ENCODE measurements at places on chromosomes 5 and 9. TPM values are rescaled to one million over a fixed set of nuclear protein-coding genes. Genes with fewer than 3 reads are reported as not detected.

DNA sequence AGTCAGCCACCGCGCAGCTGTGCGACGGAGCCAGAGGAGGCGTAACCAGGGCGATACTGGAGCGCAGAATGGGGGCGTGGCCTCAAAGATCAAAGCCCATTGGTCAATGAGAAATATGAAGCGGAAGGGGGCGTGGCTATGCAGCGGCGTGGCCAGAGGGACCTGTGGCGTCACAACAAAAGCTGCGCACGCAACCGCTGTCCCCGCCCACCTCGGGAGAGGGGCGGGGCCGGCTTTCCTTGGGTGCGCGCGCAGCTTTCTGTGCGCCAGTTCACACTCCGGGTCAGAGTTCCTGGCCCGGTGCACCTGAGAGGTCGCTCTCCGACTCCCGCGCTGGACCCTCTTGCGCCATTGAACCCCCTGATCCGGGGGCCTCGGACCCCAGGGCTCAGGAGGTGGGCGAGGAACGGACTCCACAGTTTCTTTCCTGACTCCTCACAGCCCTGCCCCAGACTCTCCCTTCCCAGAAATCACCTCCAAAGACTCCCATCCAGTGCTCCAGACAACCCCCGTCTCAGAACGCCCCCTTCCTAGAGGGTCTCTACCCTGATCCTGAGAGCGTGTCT, at the start of gene SWI5:
TSS of gene SWI5 (plus strand) at position 269 of the 566 bp plus-strand sequence.
- DNase-seq = peak; percentile 99

- DNase-seq = no peak
Measured at GRCh38 chr9:16309469-16310271, 560.8 kb downstream of the BNC2 start.

Gene TMEM215
- polyA plus RNA-seq = not detected

GRCh38 chr9:87375397-87376073, 122.1 kb upstream of the DAPK1 start:
- DNase-seq = no peak

- no peak for DNase-seq
Measured at GRCh38 chr5:125109293-125109692, 362.9 kb upstream of the ZNF608 start.

GRCh38 chr9:99778308-99778707, 43.4 kb upstream of the NR4A3 start:
- peak; percentile 15 for DNase-seq

Gene ADCY2
- not detected for polyA plus RNA-seq

DNA sequence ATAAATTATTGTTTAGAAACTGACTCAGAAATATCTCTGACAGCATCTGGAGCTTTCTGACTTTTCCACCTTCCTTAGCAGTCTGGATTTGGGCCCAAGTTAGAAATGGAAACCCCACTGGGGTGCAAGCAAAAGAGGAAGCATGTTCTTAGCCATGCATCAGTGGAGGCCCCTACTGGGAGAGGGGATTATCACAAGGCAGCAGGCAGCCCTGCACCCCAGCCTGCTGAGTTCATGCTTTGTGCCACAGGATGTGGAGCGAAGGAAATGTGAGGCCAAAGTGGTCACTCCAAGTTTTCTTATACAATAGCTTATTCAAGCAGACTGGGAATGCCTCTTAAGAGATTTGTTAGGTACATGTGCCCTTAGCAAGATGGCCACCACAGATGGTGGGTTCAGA, 146.5 kb upstream of the TLX3 start:
- DNase-seq = no peak

DNA sequence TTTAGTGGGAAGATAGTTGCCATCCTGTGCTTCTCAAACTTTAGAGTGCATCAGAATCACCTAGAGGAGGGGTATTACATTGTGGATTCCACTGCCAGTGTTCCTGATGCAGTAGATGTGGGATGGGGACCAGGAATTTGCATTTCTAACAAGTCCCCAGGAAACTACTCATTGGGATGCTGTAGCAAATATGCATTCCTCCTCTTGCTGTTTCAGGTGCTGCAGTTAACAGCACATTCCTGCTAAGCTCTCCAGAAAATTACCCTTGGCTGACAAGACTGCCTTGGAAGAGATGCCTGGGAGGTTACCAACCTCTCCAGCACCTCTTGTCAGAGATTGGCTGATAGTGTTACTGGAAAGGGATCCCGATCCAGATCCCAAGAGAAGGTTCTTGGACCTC, 270.5 kb downstream of the OSTF1 start:
- DNase-seq = no peak

Gene HEMGN
- not detected for polyA plus RNA-seq

DNA sequence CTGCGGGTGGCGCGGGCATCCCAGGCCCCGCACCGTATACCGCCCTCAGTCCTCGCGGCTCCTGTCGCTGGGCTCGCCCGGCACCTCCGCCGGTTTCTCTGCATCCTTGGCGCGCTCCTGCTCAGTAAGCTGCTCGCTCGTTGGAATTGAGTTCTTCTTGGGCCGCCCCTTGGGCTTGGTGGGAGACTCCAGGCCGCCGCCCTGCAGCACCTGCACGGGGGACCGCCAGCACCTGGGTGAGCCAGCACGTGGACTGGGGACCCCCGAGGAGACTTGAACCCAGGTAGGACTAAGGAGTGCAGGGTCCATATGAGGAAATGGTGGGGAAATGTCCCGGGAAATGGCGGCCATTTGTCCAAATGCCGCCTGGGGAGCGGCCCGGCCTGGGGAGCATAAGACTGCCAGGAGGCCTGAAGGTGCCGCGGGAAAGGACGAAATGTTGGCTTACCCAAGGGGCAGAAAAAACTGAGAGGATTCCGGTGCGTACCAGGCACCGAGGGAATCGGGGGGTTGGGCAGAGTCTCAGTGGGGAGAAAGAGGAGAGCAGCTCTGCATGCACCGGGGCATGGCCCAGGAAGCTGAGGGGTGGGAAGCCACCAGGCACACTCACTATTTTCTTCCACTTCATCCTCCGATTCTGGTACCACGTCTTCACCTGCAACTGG, 2.9 kb downstream of the BARX1 start:
- DNase-seq = no peak

Gene CNTFR
- polyA plus RNA-seq = not detected

Gene OR1J4
- polyA plus RNA-seq = 0.10 TPM

GRCh38 chr5:127580731-127581130, 63.3 kb downstream of the PRRC1 start:
- no peak for DNase-seq

DNA sequence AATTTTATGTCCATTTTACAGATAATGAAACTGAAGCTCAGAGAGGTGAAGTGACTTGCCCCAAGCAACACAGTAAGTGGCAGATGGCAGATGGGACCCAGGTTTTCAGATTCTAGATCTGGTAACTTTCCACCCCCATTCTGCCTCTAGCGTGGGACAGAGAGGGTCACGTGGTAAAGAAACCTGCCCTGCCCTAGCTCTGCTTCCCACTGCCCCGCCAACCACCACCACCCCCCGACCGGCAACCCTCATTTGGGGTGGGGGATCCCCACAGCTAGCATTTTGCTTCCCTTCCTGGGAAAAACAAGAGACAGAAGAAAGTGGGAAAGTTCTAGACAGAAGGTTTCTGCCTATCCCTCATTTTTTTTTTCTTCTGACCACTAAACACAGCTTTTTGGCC, 172.5 kb downstream of the ACTL7B start:
- no peak for DNase-seq

GRCh38 chr5:36607114-36607571, 737 bp downstream of the SLC1A3 start:
- no peak for DNase-seq

DNA sequence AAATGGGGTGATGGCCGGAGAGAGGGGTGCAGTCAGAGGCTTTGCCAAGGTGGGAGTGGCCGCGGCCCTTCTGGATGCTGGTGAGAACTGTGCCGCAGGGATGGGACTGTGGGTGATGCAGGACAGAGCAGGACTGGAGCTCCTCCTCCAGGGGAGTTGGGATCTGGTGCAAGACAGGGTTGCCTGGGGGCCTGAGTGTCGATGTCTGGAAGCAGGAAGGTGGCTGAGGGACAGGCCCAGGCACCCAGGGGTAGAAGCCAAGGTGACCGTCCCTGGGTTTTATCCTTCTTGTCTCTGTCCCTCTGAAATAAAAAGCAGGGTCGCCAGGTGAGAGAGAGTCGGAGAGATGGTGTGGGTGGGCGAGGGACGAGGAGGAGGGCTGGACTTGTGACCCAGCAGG, 89.1 kb upstream of the IER5L start:
- no peak for DNase-seq

DNA sequence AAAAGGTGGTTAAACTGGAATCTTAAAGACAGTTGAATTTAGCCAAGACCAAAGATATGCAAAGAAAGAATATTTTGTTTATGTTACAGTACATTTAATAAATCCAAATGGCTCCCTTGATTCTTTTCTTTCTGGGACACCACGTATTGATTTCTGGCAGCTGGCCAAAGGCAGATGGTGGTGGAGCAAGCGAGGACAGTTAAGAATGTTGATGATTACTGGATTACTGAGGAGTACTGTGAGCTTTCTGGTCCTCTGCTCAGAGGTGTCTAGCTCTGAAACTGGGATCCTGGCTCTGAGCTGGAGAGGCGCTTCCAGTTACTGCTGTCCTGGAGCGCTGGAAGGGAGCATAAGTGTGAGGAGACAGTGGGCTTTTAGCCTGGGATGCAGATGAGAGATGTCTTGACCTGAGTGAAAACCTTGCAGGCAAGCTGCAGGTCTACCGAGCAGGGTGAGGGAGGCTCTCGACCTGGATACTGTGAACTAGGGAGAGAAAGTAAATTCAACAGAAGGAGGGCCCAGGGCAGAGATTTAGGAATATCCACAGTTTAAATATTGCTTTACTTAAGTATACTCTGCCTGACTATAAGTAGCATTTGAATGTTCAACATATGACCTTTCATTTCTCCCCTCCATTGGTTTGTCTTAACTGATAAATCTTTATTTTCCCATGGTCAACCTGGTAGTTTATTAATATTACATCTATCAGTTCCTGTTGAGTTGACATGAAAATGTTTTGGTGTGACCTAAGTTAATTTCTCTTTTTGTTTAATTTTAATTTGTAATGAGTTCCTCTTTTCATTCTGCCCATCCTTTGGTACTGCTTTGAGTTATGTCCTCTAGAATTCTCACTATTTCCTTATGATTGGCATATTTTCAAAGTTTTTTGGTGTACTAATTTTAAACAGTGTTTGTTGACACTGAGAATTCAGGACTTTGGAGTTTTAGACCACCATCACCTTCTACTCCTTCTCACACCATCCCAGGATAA, 3.7 kb downstream of the SYK start:
- no peak for DNase-seq

DNA sequence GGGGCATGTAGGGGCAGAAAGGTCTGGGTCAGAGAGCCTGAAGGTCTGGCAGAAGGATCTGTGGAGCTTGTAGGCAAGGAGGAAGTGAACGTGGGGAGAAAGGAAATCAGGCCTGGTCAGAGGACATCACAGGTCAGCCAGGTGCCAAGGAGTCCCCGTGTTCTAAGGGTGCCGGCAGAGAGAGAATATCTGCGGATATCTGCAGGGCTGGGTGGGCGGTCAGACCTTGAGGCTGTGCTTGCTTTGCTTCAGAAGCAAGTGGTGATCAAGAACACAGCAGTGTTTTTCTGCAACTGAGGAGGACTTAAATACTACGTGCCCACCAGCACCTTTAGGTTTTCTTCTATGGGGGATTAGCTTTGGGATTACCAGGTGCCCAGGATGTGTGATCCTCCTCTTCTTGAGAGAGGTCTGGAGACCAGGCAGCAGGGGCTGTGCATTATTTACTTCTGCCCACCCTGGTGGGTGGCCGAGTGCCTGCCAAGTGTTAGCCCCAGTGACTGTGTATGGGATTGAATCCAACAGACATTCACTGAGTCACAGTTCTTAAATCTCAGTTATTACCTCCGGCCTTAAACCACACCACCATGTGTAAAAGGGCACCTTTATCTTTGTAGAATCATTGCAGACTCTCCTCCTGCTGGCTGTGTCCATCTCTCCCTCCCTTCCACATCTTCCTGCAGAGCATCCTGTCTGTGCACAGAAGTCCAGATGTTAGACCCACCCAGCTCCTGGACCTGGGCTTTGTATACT, 12.5 kb upstream of the SHB start:
- DNase-seq = no peak

Measured in AG04450 (cell line).